MV-4-11 (cell line): ENCODE measurements at places on chromosomes 2 and 18.

- DNase-seq = peak; percentile 8
These were observed 81.9 kb downstream of the SLC8A1 start for GRCh38 chr2:40370007-40370395.

DNA sequence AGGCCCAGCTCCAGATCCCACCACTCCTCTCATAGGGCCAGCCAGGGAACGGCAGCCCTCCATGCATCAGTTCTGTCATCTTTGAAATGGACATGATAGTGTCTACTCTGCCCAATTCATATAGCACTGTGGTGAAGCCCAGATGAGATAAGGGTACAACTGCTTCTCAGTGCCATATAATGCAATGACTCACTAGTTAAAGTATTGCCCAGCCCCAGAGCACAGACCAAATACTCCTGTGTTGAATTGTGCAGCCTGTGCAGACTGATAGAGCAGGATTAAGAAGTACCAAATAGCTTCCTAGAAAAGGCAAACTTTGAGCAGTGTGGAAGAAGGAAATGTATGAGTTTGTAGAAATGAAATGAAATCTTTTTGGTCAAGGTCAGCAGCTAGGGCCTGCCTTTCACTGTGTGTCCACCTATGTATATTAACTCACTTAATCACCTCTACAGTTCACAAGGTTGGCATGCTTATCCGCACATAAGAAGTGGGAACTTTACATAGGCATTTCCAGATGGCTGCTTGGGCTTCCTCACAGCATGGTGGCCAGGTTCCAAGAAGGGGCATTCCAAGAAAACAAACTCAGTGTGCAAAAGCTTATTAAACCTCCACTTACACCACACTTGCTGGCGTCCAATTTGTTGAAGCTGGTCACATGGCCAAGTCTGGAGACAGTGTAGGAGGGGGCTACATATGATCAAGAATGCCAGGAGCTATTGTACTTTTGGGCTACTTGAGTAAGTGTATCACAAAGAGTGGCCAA lies 102.8 kb upstream of the COPS8 start:
- no peak for DNase-seq

DNA sequence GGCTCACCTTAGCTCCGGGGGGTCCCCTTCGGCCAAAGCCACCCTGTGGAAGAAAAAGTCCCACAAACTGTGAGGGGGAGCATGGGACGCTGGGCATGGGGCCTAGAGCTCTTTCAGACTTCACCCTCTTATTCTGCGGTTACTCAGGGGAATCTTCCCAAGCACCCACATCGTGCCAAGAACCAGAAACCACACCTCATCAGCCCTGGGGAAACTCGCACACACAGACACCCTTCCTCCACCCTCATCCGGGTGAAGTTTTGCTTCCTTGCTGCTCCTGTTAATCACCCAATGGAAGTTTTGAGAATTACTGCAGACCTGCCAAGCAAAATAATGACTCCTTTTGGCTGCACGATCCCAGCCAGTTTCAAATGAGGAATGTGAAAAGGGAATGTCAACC lies 59.1 kb downstream of the COL6A3 start:
- DNase-seq = no peak

DNA sequence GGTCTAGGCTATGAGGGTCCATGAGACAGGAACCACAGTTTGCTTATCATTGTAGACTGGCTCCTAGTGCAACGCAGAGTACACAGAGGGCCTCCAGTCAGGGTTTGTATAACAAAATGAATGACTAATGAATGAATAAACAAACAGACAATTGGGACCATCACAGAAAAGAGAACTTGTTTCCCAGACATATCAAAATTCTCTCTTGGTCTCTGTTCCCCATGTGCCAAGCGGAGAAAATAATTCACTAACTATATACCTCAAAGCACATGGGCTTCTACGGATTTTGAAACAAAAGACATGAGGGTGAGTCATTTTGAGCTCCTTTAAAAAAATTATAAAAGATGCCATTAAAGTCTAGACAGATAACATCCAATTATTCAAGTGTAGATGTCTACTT lies 28.0 kb downstream of the INO80C start:
- DNase-seq = no peak

- DNase-seq = no peak
These were observed 53.7 kb upstream of the NPAS2 start for GRCh38 chr2:100766256-100766655.

DNA sequence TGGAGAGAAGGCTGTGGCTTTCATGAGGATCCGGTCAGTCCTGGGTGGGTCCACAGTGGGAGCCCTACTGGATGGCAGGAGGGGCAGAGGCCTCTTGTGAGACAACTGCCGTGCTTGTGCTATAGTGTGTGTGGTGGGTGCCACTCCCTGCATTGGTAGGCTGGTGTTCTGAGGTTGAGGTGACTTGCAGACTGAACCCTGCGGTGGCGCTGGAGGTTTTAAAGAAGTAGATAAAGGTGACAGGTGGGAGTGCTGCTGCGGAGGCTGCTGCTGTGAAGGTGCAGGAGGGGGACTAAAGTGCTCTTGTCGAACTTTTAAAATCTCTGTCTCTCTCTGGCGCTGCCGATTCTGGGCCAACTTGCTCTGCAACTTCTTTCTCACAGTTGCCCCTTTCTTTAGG lies 29.7 kb downstream of the INO80D start:
- DNase-seq = no peak
